EH (cell line): ENCODE measurements at places on chromosomes 2 and 18.

DNA sequence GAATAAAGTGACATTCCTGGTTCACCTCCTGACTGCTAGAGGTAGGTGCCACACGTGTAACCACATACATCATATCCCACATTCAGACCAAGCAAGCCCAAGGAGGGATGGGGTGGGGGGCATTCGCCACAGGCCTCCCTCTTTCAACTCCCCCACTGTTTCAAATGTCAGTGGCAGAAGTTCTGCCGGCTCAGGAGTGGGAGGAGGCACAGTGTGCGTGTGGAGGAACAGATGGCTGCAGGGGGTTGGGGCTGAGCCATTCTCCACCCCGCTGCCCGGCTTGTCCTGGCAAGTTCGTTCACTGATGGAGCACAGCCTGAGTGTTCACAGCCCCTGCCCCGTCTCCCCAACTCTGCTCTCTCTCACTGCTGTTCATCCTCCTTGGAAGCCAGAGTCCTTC lies 75.4 kb upstream of the TANC1 start:
- peak; percentile 63 for DNase-seq

DNA sequence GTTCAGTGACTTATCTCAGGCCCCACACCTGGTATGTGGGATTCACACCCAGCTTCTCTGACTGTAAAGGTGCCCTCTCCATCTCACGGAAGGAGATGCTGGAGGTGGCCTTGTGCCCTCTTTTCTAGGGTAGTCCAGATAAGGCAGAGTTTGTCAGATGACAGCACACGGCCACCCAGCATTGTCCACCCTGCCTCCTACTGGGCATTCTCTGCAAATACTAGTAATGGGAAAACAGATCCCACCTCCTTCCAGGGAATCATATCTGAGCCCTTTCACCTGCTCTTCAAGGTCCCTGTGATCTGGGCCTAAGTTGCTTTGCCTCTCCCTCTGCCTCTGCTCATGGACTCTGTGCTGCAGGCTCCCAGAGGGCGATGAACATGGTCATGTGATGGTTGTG lies 214.7 kb downstream of the CLIP4 start:
- DNase-seq, result no peak

DNA sequence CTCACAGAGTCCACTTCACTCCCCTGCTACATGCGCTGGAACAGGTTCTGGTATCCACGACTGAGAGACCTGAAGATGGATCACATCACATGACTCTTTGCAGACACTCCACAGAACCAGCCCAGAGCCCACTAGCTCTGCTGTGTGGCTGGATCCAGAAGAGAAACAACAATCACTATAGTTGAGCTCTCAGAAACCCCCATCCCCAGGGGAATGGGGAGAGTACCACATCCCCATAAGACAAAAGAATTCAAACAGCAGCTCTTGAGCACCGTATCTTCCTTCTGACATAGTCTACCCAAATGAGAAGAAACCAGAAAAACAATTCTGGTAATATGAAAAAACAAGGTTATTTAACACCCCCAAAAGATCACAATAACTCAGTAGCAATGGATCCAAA lies 76.4 kb downstream of the ZSWIM2 start:
- no peak for DNase-seq

DNA sequence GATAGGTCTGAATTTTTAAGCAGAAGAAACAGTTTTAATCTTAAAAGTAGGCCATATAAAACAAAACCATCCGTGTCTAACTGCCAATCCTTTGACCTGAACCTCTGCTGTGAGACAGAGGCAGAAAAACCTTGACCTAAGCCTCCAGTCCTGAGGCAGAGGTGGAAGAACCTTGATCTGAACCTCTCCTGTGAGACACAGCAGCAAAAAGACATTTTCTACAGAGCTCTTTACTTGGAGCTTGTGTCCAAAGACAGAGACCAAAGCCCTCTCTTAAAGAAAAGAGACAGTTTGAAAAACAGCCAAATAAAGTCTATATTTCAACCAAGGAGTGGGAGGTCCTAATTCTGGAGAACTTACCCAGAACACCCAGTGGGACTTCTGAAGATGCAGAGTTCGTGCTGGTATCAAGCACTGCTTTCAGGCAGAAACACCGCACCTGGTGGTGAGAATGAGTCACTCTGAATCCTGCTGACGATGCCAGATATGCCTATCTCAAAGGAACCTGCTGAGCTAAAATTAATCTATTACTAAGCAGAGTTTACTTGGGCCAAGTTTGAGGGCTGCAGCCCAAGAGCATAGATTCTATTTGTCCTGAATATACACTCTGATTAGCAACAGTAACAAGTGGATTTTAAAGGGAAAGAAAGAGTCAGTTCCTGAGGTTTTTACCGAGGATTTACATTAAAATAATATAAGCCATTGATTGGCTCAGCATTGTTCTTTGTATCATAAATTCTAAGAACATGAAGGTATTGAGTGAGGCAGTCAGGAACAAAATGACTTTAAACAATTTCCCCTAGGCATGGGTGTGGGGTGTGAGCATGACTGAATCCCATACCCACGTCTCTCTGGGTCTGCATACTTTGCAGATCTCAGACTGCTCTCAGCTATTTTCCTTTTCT lies 806.4 kb downstream of the TRIB2 start:
- no peak for DNase-seq

DNA sequence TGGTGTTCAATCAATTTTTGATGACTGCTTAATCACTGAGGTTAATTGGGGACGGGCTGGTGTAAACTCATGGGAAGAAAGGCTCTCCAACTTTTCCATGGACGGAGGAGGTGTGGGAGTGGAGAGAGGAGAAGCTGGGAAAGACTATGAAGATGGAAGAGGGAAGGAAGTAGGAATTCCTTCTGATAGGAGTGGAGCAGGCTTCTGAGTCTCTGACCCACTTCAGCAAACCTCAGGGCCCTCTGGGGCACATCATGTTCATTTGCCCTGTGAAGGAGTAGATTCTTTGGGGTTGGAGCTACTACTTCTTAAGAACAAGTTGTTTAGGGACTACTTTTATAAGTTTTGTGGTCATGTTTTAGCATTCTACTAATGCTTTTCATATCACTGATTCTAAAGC lies 87.0 kb upstream of the MAP4K3 start:
- peak; percentile 60 for DNase-seq

- DNase-seq, result no peak
Observed at GRCh38 chr18:58761970-58762780, 90.9 kb downstream of the MALT1 start.

DNA sequence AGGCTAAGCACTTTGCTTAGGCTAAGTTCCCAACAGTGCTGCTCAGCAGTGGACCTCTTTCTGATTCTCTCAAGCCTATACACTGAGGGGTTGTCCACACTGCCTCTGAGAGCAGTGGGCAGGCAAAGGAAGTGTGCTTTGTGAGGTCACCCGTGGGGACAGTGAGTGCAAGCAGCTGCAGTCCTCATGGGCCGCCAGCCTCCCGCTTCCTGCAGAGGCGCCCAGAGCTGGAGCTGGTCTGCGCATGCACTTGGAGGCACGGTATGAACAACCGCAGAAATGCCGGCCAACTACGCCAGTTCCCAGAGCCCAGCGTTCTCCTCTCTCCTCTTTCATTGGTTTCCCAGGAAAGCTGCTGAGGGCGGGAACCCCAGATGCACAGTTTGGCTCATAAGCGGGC lies 149.5 kb upstream of the DLX2 start:
- DNase-seq, result no peak

DNA sequence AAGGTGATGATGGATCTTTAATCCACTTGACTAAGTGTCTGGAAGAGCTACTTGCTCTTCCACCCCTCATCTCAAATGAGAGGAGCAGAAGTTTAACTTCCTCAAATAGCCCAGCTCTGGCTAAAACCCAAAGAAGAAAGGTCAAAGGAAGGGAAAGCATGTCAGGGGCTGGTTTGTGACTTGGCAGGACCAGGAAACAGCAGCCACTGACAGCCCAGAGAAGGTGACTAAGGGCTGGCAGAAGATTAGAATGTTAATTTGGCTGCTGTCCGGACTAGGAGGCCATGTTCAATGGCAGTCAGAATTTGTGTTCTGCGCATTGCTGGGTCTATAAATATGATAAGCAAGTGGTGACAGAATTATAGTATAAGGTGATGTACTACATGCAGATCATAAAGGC lies 386.2 kb downstream of the SETBP1 start:
- DNase-seq, result peak; percentile 12

DNA sequence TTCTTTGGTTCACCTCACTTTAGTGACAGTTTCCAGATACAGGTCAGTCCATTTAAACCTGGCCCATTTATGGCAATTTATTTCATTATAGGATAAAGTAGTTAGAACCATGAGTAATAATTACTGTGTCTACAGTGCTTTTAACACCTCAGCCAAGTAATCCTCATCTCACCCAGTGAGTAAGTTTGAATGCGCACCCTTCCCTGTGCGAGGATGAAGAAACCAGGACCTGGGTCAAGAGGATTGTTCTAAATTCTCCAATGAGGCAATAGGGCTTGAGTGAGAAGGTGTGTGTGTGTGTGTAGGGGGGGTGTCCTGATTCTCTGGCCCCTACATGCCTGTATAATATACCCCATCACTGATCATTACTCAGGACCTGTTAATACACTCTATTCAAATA lies 854 bp upstream of the MYO1B start:
- no peak for DNase-seq

- DNase-seq, result peak; percentile 75
Observed at GRCh38 chr2:69514406-69514805, 77.2 kb upstream of the NFU1 start.

- no peak for DNase-seq
Observed at GRCh38 chr2:73979021-73979420, 5.7 kb upstream of the TET3 start.

- no peak for DNase-seq
Observed at GRCh38 chr18:10285283-10285640, 169.2 kb upstream of the APCDD1 start.

- DNase-seq, result peak; percentile 68
Observed at GRCh38 chr2:7007846-7008741, 90.9 kb downstream of the RNF144A start.

GRCh38 chr2:111209045-111209514 lies 88.4 kb downstream of the BCL2L11 start:
- peak; percentile 67 for DNase-seq

DNA sequence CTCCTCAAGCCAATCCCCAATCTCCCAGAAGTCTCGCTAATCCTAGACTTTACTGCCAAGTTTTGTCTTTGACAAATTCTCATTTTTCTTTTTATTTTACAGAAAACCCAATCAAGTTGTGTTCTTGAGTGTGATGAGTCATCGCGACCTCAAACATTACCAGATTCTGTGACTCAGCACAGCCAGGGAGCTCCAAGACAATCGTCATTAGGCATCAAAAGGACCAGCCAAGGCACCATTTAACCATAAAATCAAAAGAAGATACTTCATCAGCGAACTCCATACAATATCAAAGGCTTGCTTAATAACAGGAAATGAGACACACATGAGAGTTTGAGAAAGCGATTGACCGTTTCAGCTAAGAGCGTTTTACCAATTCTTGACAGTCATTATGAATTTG lies 146.2 kb upstream of the AGAP1 start:
- DNase-seq, result peak; percentile 85

GRCh38 chr2:194289712-194290346 lies 1367.2 kb upstream of the SLC39A10 start:
- DNase-seq, result no peak

GRCh38 chr18:58349650-58350049 lies 279.2 kb downstream of the ALPK2 start:
- no peak for DNase-seq

- DNase-seq, result peak; percentile 72
Observed at GRCh38 chr2:67476809-67477790, 80.0 kb downstream of the ETAA1 start.

- peak; percentile 46 for DNase-seq
Observed at GRCh38 chr2:128290356-128290755, 28.3 kb downstream of the HS6ST1 start.

GRCh38 chr2:30267161-30267975 lies 36.0 kb downstream of the LBH start:
- DNase-seq, result no peak

DNA sequence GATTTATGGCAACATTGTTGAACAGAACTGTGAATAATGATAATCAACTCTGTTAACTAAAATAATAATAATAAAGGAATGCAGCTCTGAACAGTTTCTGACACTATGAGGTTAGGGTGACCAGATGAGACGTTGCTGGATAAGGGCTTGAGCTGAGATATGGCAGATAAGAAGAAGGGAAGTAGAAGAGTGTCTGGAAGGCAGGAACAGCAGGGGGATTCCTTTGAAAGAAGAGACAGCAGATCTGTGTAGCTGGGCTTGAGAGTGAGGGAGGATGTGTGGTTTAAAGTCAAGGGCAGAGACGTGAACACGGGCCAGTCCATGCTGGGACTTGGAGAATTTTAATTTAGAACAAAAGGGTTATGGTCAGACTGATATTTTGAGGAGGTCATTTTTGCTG lies 273.1 kb upstream of the SLC14A2 start:
- DNase-seq, result no peak

DNA sequence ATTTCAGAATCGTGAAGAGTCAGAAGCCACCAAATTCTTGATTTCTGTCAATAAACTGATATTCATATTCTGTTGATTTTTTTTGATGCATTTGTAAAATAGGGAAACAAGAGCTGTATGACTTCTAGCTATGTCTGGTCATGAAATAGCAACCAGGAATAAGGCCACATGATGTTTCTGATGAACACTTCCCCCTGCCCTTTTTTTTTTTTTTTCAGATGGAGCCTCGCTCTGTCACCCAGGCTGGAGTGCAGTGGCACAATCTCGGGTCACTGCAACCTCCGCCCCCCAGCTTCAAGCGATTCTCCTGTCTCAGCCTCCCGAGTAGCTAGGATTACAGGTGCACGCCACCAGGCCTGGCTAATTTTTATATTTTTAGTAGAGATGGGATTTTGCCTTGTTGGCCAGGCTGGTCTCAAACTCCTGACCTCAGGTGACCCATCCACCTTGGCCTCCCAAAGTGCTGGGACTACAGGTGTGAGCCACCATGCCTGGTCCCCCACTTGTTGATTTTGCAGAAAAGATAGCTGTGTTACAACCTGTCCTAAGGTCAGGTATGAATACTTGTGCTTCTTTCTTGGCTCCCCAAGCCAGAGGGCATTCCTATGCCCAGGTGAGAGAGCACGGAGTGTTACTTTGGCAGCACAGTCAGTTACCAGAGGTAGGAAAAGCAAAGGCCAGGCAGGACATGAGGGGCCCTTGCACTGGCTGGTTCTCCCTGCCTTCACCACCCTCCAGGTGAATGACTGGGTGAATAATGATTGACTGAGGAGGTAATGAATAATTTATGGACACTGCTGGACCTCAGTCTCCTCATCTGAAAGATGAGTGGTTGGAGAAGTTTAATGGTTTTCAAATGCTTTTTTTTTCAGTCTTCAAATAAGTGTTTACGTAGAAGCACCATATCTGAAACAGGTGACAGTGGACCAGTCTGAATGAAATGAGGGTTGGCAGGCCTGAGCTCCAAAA lies 39.6 kb downstream of the PAX8 start:
- DNase-seq, result no peak

DNA sequence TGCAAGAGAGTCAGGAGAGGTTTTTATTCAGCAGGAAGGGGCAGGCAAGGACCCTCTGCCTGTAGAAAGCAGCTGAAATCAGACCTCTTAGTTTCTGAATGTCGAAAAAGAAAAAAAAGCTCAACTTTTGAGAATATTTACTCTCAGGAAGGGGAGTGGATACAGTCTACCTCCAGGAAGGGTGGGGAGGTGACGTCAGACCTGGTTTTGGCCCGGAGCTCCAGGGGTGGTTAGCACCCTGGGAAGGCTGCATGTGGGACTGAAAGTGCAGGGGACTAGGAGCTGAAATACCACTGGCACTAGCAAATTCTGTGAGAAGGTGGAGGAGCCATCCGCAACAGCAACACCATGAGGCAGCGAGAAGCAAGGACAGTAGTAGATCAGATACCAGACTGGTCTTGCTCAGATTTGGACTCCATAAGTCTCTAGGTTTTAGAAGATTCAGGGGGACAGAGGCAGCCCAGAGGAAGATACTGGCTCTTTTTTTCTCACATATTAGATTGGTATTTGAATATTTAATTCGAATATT lies 19.8 kb downstream of the MC2R start:
- DNase-seq, result no peak

GRCh38 chr18:9742524-9743131 lies 34.5 kb downstream of the RAB31 start:
- DNase-seq, result peak; percentile 59
